ENCODE measurements at places on chromosomes 5 and 9. TPM values are rescaled to one million over a fixed set of nuclear protein-coding genes. Genes with fewer than 3 reads are reported as not detected.

Gene FBP1
- 0.50 TPM for total RNA-seq

Gene SLC36A2
- total RNA-seq, result not detected

Gene SPATA31A3
- total RNA-seq, result not detected

Gene FOXD4L6
- total RNA-seq, result not detected

Gene DNAH5
- not detected for total RNA-seq

Gene MEIKIN
- not detected for total RNA-seq

Gene C5orf34
- 11.7 TPM for total RNA-seq

Gene EGFL7
- 0.78 TPM for total RNA-seq

Gene SAXO1
- total RNA-seq, result not detected

Gene ZCCHC7
- 27.3 TPM for total RNA-seq

Gene AQP7
- total RNA-seq, result 0.42 TPM

Gene PTGS1
- total RNA-seq, result 0.37 TPM

Gene TMEM215
- not detected for total RNA-seq

Gene STK32A
- not detected for total RNA-seq

Gene DBH
- total RNA-seq, result not detected

Gene IFNA13
- total RNA-seq, result not detected

Gene LRRC19
- total RNA-seq, result not detected

Gene DHFR
- total RNA-seq, result 71.9 TPM

Gene TLR4
- total RNA-seq, result not detected

Gene CDC20B
- total RNA-seq, result not detected

Gene FOXD4L3
- total RNA-seq, result not detected

Gene FBXL7
- total RNA-seq, result not detected

Gene MTRR
- total RNA-seq, result 62.6 TPM

Gene TTC23L
- not detected for total RNA-seq

Gene SYK
- total RNA-seq, result 0.16 TPM

Gene TMEM267
- total RNA-seq, result 9.5 TPM

Gene GHR
- not detected for total RNA-seq

Gene SPINK6
- total RNA-seq, result not detected

Gene CBY3
- not detected for total RNA-seq

Gene MARCOL
- not detected for total RNA-seq

Gene CCL28
- 11.4 TPM for total RNA-seq

Gene SLC34A3
- total RNA-seq, result not detected

Gene DCP2
- 66.6 TPM for total RNA-seq

Gene CENPK
- 72.0 TPM for total RNA-seq

Gene NR5A1
- total RNA-seq, result not detected

Gene LHFPL2
- 0.95 TPM for total RNA-seq

Gene KIAA1191
- total RNA-seq, result 78.0 TPM

Gene DAB2
- total RNA-seq, result 0.05 TPM

Gene RLN2
- total RNA-seq, result 2.9 TPM

Gene ADAMTS12
- total RNA-seq, result not detected

Gene C9orf50
- not detected for total RNA-seq

Gene SPATA31C2
- total RNA-seq, result not detected

Gene PKD2L2
- not detected for total RNA-seq

Gene NACC2
- total RNA-seq, result 9.7 TPM

Gene GCNT4
- 3.9 TPM for total RNA-seq

Gene CDKN2A
- 4.7 TPM for total RNA-seq

Gene SLC25A48
- not detected for total RNA-seq

Gene TMEFF1
- total RNA-seq, result not detected

All from activated T-helper 17 cell treated with anti-CD3 and anti-CD28 coated beads, Interleukin-2, amount 50 U/mL, for 72 hours (primary cell).